Astrocyte (in vitro differentiated cells and primary cell): ENCODE measurements at places on chromosomes 4 and X. TPM values are rescaled to one million over a fixed set of nuclear protein-coding genes. Genes with fewer than 3 reads are reported as not detected.

PROM1 gene
- 34.5 and 38.0 TPM in 2 replicates for total RNA-seq

GCNA gene
- 2.2 and 2.4 TPM in 2 replicates for total RNA-seq

GPRASP1 gene
- 2.3 and 2.7 TPM in 2 replicates for total RNA-seq

IL21 gene
- not detected in 2 replicates for total RNA-seq

IDH3G gene
- 40.0 and 41.9 TPM in 2 replicates for total RNA-seq

SHROOM4 gene
- total RNA-seq: 7.0 and 7.6 TPM in 2 replicates

NDNF gene
- total RNA-seq: 0.19 and 0.34 TPM in 2 replicates

KCND1 gene
- total RNA-seq: 5.2 and 5.6 TPM in 2 replicates

NPNT gene
- total RNA-seq: 2.5 and 3.1 TPM in 2 replicates
